ENCODE measurements at places on chromosomes 5 and 9.
A peak's percentile ranks its signal among the peaks of the same experiment; 100 is the strongest.

- peak; percentile 25 for DNase-seq
These were observed 1.2 kb downstream of the CKS2 start for GRCh38 chr9:89312222-89312571.

DNA sequence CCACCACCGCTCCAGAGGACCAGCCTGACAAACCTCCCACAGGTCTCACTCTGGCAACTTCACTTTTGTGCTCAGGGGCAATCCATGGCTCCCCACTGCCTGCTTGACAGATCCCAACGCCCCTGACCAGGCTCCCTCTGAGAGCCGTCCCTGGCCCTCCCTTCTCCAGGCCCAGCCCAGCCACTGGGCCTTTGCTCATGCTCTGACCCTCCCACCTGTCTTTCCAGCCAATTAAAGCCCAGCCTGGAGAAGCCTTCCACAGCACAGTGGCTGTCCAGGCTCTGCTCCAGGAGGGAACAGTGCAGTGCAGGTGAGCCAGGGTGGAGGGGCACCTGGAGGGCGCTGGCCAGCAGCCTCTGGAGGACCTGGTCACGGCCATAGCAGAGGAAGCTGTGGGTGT is 3.3 kb downstream of the ENTPD2 start:
- DNase-seq, result no peak

GRCh38 chr9:137281345-137282116 is 4.0 kb downstream of the TOR4A start:
- DNase-seq, result no peak

GRCh38 chr5:173848986-173849596 is 39.1 kb upstream of the CPEB4 start:
- no peak for DNase-seq

GRCh38 chr9:71115448-71115975 is 5.9 kb downstream of the TRPM3 start:
- DNase-seq, result no peak

DNA sequence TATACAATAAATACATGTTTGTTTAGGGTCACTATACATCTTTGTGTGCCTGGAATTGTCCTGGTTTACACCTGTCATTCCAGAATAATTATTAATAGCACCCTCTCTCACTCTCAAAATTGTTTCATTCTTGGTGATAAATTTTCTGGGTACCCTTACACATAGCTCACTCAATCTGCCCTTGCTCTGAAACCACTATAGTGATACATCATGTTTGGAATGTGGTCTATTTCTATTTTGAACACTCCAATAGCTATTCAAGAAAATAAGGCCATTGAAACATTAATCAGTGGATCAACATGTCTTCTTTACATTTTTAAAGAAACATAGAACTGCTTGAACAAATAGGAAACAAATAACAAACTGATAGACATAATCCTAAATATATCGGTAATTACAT is 158.7 kb downstream of the ARRDC3 start:
- peak; percentile 66 for DNase-seq

GRCh38 chr9:133137451-133138231 is 16.6 kb upstream of the RALGDS start:
- no peak for DNase-seq

DNA sequence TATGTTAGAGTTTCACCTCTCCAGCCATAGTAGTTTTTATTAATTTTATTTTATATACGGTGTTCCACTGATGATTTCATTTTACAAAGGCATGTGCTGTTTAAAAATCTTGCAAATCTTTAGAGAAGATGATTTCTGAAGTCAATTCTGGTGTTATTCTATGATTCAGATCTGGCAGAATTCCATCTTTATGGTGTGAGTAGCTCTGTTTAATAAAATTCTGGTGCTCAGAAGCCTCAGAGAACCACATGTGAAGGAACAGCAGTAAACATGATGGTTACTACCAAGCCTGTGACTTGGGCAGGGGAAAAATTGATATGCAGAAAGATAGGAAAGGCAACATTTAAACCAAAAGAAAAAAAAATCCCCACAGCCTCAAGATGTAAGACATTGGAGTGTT is 299.7 kb downstream of the NPR3 start:
- peak; percentile 55 for DNase-seq

GRCh38 chr5:16603295-16603694 is 13.5 kb downstream of the RETREG1 start:
- DNase-seq, result no peak
